ENCODE measurements at places on chromosomes 13 and 19. TPM values are rescaled to one million over a fixed set of nuclear protein-coding genes. Genes with fewer than 3 reads are reported as not detected.

- no peak for DNase-seq
- no peaks in the 10 kb centered on the region for H3K4me1 ChIP-seq
- H3K27ac ChIP-seq: no peak overlapping the region
- no peak overlapping the region for H3K4me3 ChIP-seq
Measured at GRCh38 chr13:22960827-22961226, 220.0 kb upstream of the SGCG start.

- H3K4me1 ChIP-seq: peaks cover 18% of the 10 kb centered on the region
- no peaks in the 10 kb centered on the region for H3K27me3 ChIP-seq
- no peaks in the 10 kb centered on the region for H3K36me3 ChIP-seq
- DNase-seq: no peak
Measured at GRCh38 chr13:40787062-40787461, 2.3 kb upstream of the SLC25A15 start.

- H3K4me1 ChIP-seq: peaks cover 13% of the 10 kb centered on the region
- H3K27ac ChIP-seq: peak overlapping the region; percentile 65
- no peak for DNase-seq
- no peaks in the 10 kb centered on the region for H3K36me3 ChIP-seq
- H3K27me3 ChIP-seq: no peaks in the 10 kb centered on the region
Measured at GRCh38 chr19:35710784-35711723, 6.7 kb downstream of the ZBTB32 start.

GRCh38 chr19:50720921-50721381 is 1.3 kb upstream of the SHANK1 start:
- no peak for DNase-seq
- peaks cover 46% of the 10 kb centered on the region for H3K4me1 ChIP-seq
- H3K27ac ChIP-seq: no peak overlapping the region
- H3K4me3 ChIP-seq: no peak overlapping the region

CACNA1A gene
- total RNA-seq: 0.79 TPM

GRCh38 chr19:38878575-38879399 is 712 bp upstream of the RINL start:
- H3K4me3 ChIP-seq: peak overlapping the region; percentile 23
- H3K27ac ChIP-seq: peak overlapping the region; percentile 92
- peaks cover 53% of the 10 kb centered on the region for H3K36me3 ChIP-seq
- H3K27me3 ChIP-seq: no peaks in the 10 kb centered on the region
- peak; percentile 78 for DNase-seq
- peaks cover 26% of the 10 kb centered on the region for H3K4me1 ChIP-seq

DNA sequence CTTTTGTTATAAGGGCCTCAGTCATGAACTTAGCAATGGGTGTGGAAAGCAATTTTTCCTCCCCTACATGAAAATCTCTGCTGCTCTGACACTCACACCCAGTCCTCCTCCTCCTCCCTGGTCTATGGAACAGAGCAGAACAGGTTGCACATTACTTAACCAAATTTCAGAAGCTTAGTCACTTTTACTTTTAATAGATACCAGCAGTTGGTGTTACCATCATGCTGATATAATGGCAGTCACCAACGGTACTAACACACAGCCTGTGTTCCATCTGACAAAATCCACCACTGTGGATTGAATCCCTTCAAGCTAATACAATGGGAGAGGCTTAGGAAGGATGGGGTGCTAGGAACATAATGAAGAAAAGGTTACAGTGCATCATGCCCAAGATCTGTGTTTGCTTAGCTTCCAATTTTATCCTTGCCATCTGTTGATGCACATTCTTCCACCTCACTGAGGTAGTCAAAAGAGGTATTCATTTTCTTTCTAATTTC is 9.8 kb downstream of the TPT1 start:
- H3K4me1 ChIP-seq: peaks cover 100% of the 10 kb centered on the region
- no peak for DNase-seq
- H3K4me3 ChIP-seq: no peak overlapping the region
- H3K36me3 ChIP-seq: peaks cover 2% of the 10 kb centered on the region

GRCh38 chr19:2865334-2866100 is 1.6 kb upstream of the ZNF556 start:
- H3K27me3 ChIP-seq: no peaks in the 10 kb centered on the region
- no peak overlapping the region for H3K4me3 ChIP-seq
- DNase-seq: no peak
- no peaks in the 10 kb centered on the region for H3K4me1 ChIP-seq
- H3K36me3 ChIP-seq: no peaks in the 10 kb centered on the region
- H3K27ac ChIP-seq: no peak overlapping the region

DNA sequence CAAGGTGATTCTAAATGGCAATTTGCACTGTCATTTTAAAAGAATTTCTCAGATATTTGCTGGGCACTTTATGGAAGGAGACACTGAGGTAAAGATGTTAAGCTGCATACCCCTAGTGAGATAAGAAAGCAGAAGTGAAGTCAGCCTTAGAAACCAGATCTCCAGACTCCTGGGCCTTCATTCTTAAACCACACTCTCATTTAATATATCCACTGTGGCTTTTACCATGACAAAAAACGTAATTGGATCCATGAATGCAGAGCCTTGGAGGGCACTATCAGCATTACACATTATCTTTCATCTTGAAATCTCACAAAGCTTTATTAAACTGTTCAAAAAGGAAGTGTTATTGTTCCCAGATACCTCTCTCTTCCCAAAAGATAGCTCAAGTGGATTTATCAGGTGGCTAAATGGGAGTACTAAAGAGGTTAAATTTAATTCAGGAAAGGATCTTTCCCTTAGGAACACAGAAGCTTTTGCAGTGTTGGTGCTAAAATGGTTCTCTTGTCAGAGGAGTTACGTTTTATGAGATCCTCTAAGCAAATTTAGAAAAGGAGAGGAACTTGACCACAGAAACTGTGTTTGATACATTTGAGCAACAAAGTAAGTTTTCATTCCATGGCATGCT is 1060.4 kb downstream of the EFNB2 start:
- no peak overlapping the region for H3K27ac ChIP-seq
- no peak overlapping the region for H3K4me3 ChIP-seq
- DNase-seq: no peak
- no peaks in the 10 kb centered on the region for H3K4me1 ChIP-seq
- H3K36me3 ChIP-seq: no peaks in the 10 kb centered on the region

DNA sequence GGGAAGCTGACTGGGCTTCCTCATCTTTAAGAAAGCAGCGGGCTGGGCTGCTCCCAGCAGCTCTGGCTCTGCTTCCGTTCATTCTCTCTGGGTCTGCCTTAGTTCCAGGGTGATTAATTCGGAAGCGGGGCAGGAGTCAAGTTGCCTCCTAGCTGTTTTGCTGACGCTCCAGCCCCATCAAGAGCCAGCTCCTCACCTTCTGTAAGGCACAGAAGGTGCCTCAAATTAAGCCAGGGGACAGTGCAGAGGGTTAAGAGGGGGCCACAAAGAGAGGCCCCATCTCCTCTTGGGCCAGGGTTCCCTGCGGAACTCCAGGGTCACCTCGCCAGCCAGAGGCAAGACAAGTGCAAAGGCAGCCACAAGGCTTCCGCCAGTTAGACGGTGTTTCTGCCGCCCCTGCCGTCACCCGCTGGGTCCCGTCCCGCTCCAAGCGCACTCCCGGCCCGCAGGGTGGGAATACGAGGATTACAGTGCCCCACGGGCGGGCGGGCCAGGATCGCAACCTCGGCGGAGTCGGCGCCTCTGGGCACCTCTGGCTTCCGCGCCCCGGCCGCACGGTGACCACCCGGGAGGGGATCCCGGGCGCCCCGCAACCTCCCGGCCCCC is 508 bp downstream of the SLC15A1 start:
- H3K4me3 ChIP-seq: peak overlapping the region; percentile 36
- H3K4me1 ChIP-seq: no peaks in the 10 kb centered on the region
- H3K36me3 ChIP-seq: no peaks in the 10 kb centered on the region
- no peak for DNase-seq
- H3K27me3 ChIP-seq: peaks cover 16% of the 10 kb centered on the region

KIR3DL2 gene
- total RNA-seq: 2.7 TPM

- no peak for DNase-seq
- H3K36me3 ChIP-seq: no peaks in the 10 kb centered on the region
- no peak overlapping the region for H3K27ac ChIP-seq
- H3K27me3 ChIP-seq: peaks cover 69% of the 10 kb centered on the region
- no peak overlapping the region for H3K4me3 ChIP-seq
Measured at GRCh38 chr19:9939301-9939913, 3.1 kb upstream of the OLFM2 start.

CASP14 gene
- total RNA-seq: not detected

KANK3 gene
- 47.3 TPM for total RNA-seq

DNA sequence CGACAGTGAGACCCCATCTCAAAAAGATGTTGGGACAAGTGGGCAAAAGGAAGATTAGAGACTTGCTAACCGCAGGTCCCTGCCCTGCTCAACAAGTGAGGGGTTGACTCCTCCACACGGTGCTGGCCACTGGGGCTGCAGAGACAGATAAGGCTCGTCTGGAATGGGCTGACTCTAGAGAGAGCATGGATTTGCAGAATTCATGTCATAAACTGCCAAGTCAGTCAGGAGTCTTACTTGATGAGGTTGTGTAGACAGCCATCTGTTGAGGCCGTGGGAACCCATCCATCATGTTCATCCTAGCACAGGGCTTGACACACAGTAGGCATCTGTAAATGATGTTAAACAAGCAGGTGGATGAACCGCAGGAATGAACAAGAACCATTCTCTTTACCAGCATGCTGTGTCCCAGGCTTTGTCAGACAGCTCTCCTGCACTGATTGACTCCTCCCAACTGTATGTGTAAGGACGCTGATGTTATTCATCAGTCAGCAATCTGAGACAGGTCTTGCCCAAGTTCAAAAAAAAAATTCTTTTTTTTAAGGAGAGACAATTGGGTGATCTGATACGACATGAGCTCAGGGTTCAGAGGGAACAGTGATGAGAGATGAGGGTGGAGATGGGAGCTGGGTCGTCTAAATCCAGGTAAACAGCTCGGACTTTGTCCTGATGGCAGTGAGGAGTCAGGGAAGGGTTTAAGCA is 8.8 kb downstream of the PAF1 start:
- no peaks in the 10 kb centered on the region for H3K4me1 ChIP-seq
- peaks cover 14% of the 10 kb centered on the region for H3K36me3 ChIP-seq
- no peak for DNase-seq

- no peak overlapping the region for H3K4me3 ChIP-seq
- no peaks in the 10 kb centered on the region for H3K36me3 ChIP-seq
- H3K4me1 ChIP-seq: no peaks in the 10 kb centered on the region
- H3K27me3 ChIP-seq: no peaks in the 10 kb centered on the region
Measured at GRCh38 chr13:87698268-87698667, 27.1 kb downstream of the SLITRK5 start.

DNA sequence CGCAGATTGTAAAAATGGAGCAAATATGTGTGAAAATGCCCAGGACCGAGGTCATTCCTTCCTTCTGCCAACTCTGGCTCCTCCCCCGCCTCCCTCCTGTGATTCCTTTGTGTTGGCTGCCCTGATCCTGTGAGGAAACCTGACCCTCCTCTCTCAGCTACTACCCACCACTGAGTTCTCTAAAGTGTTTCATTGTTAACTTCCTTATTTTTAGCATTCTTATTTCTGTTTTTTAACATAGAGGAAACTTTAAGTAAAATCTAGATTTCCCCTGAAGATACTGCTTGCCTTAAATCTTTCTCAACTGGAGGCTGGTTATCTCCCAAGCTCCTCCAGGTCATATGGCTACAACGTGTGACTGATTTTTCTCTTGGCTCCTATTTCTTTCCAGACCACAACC is 21.7 kb upstream of the FBXL3 start:
- H3K4me3 ChIP-seq: no peak overlapping the region
- no peak for DNase-seq
- no peaks in the 10 kb centered on the region for H3K27me3 ChIP-seq
- no peaks in the 10 kb centered on the region for H3K4me1 ChIP-seq

KCNK6 gene
- total RNA-seq: 20.2 TPM

ZNF416 gene
- 9.3 TPM for total RNA-seq

GRCh38 chr13:38348861-38349389 is 726 bp upstream of the UFM1 start:
- H3K27ac ChIP-seq: peak overlapping the region; percentile 92
- H3K27me3 ChIP-seq: no peaks in the 10 kb centered on the region
- H3K4me1 ChIP-seq: peaks cover 45% of the 10 kb centered on the region
- H3K4me3 ChIP-seq: peak overlapping the region; percentile 85
- H3K36me3 ChIP-seq: peaks cover 7% of the 10 kb centered on the region

DNA sequence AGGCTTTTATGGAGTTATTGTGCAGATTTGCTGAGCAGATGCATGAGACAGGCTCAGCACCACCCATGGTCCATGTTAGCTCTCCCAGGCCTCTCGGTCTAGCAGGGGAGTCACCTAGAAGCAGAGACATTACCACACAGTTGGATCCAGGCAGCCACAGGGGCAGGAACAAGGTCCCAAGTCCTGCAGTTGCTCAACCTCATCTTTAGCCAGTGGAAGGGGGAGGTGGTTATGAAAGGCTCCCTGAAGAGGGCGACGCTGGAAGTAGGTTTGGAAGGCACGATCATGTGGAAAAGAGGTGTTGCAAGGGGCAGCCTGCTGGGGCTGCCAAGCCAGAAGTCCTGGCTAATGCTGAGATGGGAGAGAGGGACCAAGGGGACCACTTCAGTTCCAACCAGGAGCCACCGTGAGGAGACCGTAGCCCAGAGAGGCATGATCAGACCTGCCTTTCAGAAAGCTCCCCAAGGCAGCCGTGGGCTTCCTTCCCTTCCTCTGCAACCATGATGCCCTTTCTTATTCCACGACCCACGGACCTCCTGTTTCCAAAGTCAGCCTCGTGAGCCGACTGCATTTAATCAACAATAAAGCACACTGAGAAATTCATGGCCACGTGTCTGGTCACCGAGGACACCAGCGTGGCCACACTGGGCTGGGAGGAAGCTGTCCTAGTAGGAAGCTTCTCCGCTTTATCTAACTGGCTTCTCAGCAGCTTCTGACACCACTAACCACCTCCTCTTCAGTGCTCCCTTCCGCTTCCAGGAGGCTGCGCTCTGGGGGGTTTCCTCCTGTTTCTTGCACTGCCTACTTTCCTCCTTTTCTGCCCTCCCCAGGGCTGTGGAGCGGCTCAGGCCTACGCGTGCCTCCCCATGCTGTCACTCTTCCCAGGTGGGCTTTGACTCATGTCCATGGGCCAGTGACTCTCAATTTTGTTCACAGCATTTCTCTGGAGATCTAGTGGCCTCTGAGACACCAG is 2.6 kb downstream of the AP1M1 start:
- no peaks in the 10 kb centered on the region for H3K27me3 ChIP-seq
- peaks cover 16% of the 10 kb centered on the region for H3K4me1 ChIP-seq
- no peak overlapping the region for H3K27ac ChIP-seq
- H3K4me3 ChIP-seq: no peak overlapping the region
